Keratinocyte (primary cell): ENCODE measurements at places on chromosomes 1 and 21. TPM values are rescaled to one million over a fixed set of nuclear protein-coding genes. Genes with fewer than 3 reads are reported as not detected.
A peak's percentile ranks its signal among the peaks of the same experiment; 100 is the strongest.

Gene TMEM39B
- polyA plus RNA-seq, result 6.8 to 11.7 TPM (median 7.3 TPM) in 3 replicates

Gene TNN
- not detected in 3 replicates for polyA plus RNA-seq

Gene S100A1
- polyA plus RNA-seq, result 0.12 to 0.15 TPM in 2 of 3 replicates, not detected in the other

- DNase-seq, result no peak
Measured at GRCh38 chr1:234539666-234540403, 60.9 kb upstream of the TARBP1 start.

Gene SERTAD4
- polyA plus RNA-seq, result 0.64 to 5.1 TPM (median 3.4 TPM) in 3 replicates

Gene ALX3
- polyA plus RNA-seq, result not detected in 3 replicates

- DNase-seq, result no peak
Measured at GRCh38 chr1:51624855-51625254, 8.0 kb downstream of the OSBPL9 start.

DNA sequence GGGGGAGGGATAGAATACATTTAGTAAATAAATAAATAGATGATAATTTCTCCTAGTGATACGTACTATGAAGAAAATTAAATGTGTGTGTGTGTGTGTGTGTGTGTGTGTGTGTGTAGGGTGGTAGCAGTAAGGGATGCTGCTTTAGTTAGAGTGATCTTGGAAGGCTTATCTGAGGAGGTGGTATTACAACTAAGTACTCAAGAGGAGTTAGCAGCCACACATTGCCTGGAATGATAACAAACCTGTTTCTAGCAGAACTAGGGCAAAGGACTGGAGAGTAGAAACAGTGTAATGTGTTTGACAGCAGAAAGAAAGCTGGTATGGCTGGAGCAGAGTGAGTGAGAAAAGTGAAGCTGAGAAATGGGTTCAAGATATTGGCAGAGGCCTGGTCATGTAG, 58.3 kb upstream of the FASLG start:
- no peak for DNase-seq

Gene F5
- polyA plus RNA-seq, result 0.01 TPM in 1 of 3 replicates, not detected in the others

GRCh38 chr1:18707696-18708257, 77.1 kb downstream of the PAX7 start:
- DNase-seq, result no peak

DNA sequence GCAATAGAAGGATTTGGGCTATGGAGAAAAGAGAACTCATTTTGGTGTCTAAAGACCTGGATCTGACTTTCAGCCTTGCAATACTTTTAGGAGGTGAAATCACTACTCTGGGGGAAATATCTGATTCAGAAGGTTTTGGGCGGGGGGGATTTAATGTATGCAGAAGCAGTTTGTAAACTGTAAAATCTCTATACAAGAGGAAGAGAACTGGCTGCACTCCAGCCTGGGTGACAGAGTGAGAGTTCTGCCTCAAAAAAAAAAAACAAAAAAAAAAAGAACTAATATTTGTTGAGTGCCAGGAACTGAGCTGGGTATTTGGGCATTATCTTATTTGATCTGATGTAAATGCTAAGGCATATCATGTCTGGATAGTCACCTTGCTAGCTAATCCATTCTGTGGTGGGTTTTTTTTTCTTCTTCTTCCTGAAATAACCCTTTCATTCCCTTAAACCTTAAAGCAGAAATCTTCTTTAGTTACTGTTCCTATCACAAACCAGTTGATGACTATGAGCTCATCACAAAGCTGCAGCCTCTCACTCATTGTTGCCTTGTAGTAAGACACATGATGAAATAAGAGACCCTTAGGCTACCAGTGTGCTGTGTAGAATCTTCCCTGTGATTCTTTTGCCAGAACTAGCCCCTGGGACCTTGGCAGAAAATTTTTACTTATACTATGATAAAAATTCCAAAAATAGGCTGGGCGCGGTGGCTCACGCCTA, 35.6 kb upstream of the SLC16A1 start:
- no peak for DNase-seq

- no peak for DNase-seq
Measured at GRCh38 chr1:161439280-161440232, 65.7 kb upstream of the FCGR2A start.

GRCh38 chr1:147273409-147274336, 31.2 kb downstream of the CHD1L start:
- DNase-seq, result peak; percentile 25

Gene FNDC10
- 1.2 to 2.8 TPM (median 2.2 TPM) in 3 replicates for polyA plus RNA-seq

DNA sequence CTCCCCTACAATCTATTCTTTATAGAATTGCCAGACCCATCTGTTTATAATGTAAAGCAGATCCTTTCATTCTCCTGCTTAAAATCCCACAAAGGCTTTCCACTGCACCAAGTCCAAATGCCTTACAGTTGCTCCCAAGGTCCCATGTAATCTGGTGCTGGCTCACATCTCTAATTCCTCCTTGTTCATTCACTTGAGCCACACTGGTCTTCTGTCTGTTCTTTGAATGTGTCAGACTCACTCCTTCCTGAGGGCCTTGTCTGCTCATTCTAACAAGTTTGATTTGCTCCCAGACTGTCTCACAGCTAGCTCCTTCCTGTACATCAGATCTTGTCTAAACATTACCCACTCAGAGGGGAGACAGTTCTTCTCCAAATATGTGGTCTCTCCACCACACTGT, 38.9 kb downstream of the ALG14 start:
- DNase-seq, result no peak

Gene FAM72A
- polyA plus RNA-seq, result 2.2 to 6.5 TPM (median 2.7 TPM) in 3 replicates

Gene FCRL6
- polyA plus RNA-seq, result not detected in 3 replicates
